GF-D8 (cell line): ENCODE measurements at places on chromosomes 2 and 18.

GRCh38 chr18:35155398-35156117 is 85.3 kb upstream of the ZNF397 start:
- DNase-seq: no peak

DNA sequence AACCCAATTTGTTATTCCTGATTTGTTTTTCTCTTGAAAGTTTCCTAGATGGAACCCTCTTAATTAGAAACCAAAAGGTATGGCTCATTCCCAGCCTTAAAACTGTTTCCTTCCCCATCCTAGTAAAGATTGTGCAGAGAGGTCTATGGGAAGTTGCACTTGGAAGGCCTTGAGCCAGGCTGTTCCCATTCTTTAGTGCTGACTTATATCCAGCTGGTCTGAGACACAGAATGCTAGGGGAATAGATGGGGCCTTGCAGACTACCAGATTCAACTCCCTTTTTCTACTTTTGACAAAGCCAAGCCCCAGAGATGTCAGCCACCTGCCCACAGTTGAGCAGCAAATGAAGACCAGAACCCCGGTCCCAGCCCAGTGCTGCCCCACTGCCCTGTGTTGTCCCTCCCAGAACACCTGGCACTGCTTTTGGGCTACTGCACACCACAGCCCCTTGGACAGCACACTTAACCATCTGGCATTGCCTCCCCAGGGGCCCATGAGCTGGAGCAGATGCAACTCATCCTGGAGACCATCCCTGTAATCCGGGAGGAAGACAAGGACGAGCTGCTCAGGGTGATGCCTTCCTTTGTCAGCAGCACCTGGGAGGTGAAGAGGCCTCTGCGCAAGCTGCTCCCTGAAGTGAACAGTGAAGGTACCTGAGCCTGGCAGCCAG is 98.2 kb downstream of the MRO start:
- no peak for DNase-seq

DNA sequence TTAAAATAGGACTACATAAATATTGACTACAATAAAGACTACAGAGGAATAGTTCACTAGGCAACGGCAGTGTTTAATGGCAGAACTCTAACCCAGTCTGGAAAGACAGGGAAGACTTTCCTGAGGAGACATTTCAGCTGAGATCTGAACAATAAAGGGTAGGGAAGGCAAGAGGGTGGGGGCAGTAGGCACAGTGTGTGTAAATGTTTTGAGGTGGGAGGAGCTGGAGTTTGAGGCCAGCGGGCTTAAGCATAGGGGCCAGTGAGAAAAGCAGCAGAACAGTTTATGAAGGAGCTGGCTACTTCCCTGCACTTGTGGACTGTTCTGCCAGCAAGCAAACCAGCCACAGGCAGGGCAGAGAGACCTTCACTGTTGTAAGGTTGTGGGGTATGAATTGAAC is 76.6 kb upstream of the UGP2 start:
- no peak for DNase-seq

- DNase-seq: no peak
These were observed 141.9 kb upstream of the NETO1 start for GRCh38 chr18:73009691-73010090.

- DNase-seq: no peak
These were observed 188.6 kb downstream of the MYCN start for GRCh38 chr2:16128746-16129610.

DNA sequence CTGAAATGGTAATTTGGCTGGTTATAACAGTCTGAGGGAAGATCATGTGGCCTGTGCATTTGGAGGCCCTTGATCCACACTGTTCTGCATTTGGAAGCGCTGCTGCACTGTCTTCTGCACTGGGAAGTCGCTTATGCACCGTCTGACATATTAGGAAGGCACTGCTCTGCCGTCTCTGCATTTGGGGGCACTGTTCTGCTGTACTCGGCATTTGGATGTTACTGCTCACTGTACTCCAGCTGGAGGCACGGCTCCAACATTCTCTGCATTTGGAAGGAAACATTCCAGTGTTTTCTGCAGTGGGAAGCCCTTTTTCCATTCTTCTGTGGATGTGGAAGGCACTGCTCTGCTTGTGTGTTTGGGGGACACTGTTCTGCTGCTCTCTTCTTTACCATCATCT is 9.6 kb upstream of the PROM2 start:
- no peak for DNase-seq

- no peak for DNase-seq
These were observed 231.5 kb downstream of the NYAP2 start for GRCh38 chr2:225630824-225631533.

GRCh38 chr2:195269220-195269619 is 387.8 kb upstream of the SLC39A10 start:
- no peak for DNase-seq

DNA sequence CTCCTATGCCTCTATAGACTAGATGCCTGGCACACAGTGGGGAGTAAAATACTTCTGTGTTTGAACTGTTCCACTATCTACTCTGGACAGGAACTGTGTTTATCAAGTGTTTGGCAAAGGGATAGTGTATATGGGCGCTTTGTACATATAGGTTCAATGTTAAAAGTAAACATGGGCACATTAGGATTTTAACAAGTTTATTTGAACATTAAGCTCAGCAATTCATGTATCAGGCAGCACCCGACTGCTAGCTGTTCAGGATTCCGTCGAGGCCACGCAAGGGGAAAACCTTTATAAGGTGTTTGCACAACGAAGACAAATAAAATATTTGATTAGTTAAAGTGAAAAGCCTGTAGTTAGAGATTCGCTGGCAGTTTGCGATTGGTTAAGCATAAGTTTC is 43.4 kb upstream of the ROCK2 start:
- DNase-seq: no peak

DNA sequence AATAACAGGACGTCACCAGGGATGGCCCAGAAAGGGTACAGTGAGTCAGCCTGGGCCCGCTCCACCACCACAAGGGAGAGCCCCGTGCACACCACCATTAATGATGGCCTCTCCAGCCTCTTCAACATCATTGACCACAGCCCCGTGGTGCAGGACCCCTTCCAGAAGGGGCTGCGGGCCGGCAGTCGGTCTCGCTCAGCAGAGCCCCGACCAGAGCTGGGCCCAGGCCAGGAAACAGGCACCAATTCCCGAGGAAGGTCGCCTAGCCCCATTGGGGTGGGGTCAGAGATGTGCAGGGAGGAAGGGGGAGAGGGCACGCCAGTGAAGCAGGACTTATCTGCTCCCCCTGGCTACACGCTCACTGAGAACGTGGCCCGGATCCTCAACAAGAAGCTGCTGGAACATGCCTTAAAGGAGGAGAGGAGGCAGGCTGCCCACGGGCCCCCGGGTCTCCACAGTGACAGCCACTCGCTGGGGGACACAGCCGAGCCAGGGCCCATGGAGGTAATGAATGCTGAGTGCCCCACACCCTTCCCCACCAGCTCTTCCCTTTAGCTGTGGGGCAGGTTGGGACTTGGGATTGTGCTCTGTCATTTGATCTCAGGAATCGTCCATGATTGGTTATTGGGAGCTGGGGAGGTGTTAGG is 120.5 kb downstream of the MTCL1 start:
- no peak for DNase-seq

DNA sequence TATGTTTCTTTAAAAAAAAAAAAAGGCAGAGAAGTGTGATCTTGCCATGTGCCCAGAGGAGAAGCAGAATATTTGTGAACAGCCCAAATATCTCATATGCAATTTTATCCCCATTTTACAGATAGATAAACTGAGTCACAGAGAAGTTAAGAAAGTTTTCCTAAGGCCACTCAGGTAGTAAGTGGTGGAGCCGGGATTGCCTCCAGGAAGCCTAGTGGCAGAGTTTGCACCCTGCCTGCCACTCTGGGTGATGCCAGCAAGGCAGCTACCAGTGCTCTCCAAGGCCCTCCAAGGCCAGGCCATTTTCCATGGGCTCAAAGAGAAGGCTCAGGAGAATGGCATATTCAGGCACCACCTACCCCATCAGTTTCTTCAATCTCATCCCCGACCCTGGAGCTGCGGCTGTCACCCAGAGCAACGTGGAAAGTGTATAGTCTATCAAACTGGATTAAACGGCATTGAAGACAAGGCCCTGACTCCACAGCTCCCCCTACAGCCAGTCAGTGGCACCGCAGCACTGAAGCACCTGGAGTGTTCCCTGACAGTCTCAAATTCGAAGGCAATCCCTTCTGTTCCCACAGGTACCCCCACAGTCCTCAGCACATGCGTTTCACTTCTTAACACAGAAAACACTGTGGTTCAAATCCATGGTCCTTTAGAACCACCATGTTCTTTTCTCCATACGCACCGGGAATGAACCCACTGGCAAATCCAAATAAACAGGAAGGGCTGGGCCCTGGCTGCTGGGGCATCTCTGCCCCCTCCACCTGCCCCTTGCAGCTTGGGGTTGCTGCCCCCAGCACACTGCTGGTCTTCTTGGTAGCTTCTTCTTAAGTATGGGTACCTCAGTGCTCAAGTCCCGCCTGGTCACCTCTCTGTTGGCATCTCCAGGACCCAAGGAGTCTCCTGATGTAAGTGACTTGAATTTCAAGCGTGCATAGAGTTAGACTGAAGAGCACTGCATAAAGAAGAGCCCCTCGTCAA is 175.3 kb downstream of the INHBB start:
- no peak for DNase-seq

- no peak for DNase-seq
These were observed 14.5 kb upstream of the LPIN2 start for GRCh38 chr18:3027370-3027891.

GRCh38 chr2:160783474-160783873 is 289.9 kb upstream of the RBMS1 start:
- no peak for DNase-seq

GRCh38 chr2:108605947-108606346 is 71.7 kb downstream of the LIMS1 start:
- no peak for DNase-seq

DNA sequence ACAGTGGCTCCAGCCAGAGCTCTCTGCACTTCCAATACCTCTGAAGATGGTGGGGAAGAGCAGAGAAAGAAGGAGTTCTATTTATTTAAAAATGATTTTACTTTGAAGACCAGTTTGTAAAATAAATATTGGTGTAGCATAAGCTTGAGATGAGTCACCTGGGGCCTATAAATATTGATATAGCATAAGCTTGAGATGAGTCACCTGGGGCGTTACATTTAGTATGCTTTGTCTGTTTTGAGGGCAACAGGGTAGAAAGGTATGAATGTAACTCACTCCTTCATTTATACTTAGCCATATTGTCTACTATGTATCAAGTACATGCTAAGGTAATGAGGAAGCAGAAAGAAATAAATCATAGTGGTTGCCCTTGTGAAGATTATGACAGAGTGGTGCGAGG is 7.7 kb upstream of the SULT1C4 start:
- DNase-seq: no peak

- no peak for DNase-seq
These were observed 20.8 kb downstream of the KIF1A start for GRCh38 chr2:240799033-240799820.

GRCh38 chr2:190169221-190170072 is 106.9 kb upstream of the MSTN start:
- no peak for DNase-seq

DNA sequence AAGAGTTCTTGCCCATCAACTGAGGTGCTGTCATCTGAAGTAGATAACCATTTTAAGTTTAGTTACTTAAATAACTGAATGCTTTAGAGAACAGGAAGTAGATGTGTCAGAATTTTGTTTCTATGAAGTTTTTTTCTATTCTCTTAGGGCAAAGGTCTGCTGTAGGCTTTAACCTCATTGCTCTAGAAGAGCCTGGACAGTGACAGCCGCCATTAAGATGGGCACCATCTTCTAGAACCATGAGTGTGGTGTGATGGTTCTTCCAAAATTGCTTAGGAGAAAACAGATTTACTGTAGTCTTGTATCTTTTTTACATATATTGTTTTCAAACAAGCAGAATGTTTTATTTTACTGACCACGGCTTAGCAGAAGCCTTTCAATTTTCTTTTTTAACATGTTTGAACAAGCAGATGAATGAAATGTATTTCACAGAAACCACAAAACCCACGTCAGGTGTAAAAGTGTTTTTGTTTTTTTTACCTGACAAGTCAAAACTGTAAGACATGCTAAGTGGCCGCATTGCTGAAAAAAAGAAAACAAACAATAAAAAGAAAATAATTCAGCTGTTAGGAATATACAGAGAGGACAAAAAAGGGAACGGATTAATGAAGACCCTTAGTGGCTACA is 77.9 kb downstream of the PRELID3A start:
- DNase-seq: no peak

GRCh38 chr2:54949431-54949830 is 100.8 kb downstream of the RTN4 start:
- no peak for DNase-seq

- no peak for DNase-seq
These were observed 4.6 kb downstream of the MRPL33 start for GRCh38 chr2:27776097-27776496.
